GM12892 (cell line): ENCODE measurements at places on chromosomes 5 and 9.

- DNase-seq = no peak
These were observed 64.5 kb downstream of the RCL1 start for GRCh38 chr9:4857163-4857810.

- no peak for DNase-seq
These were observed 18.9 kb downstream of the PLK2 start for GRCh38 chr5:58440901-58441460.

GRCh38 chr9:129679537-129679936 is 14.1 kb downstream of the PRRX2 start:
- no peak for DNase-seq

DNA sequence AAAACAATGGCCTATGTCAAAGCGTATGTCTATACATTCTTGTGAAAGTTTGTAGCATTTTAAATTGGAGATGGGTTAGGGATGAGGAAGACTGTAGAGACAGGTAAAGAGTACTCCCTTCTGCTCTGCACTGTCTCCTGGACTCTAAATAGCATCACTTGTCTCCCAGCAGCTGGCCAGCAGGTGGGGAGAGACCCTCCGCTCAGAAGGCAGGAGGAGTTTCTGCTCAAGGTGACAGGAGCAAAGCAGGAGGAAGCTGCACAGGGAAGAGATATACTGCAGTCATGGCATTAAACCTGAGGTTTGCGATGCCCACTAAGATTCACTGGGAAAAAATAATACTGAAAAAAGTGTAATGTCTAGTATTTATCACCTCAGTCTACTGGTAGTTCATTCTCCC is 10.7 kb upstream of the ASTN2 start:
- no peak for DNase-seq

GRCh38 chr9:96413302-96414221 is 4.6 kb downstream of the ZNF367 start:
- no peak for DNase-seq
